Astrocyte of the hippocampus (primary cell): ENCODE measurements at places on chromosomes 6 and 20.

GRCh38 chr6:117506180-117506835 is 23.8 kb downstream of the DCBLD1 start:
- DNase-seq, result peak; percentile 58

- no peak for DNase-seq
Measured at GRCh38 chr6:20221421-20221820, 9.2 kb upstream of the MBOAT1 start.

DNA sequence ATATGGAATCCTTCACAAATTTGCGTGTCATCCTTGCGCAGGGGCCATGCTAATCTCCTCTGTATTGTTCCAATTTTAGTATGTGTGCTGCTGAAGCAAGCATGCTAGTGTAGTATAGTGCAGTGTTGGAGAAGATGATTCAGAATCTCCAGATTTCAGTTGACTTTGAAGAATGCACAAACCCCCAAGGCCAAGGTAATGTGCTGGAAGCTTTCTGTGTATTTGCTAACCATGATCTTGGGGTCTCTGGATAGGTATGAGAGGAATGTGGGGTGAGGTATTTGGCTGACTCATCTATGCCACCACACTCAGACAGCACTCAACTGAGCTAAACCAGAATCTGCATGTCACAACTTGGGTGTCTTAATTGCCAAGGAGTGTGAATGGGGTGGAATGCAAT is 42.6 kb upstream of the DEK start:
- DNase-seq, result peak; percentile 84

DNA sequence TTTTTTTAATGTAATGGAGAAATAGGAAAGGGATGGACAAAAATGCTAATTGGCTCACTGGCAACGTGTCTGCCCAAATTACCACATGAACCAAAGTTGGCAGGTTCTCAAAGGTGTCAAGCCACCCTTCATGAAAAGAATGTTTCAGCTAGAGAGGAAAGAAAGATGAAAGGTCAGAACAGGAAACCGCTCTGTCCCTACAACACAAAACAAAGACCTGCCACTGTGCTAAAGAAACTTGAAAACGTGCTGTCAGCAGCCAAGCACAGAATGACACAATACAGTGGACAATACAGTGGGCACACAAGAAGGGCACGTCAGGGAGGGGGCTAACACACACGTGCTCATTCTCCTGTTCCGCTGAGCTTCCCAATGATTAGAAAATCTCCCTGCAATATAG is 4.9 kb downstream of the PREP start:
- DNase-seq, result peak; percentile 55

DNA sequence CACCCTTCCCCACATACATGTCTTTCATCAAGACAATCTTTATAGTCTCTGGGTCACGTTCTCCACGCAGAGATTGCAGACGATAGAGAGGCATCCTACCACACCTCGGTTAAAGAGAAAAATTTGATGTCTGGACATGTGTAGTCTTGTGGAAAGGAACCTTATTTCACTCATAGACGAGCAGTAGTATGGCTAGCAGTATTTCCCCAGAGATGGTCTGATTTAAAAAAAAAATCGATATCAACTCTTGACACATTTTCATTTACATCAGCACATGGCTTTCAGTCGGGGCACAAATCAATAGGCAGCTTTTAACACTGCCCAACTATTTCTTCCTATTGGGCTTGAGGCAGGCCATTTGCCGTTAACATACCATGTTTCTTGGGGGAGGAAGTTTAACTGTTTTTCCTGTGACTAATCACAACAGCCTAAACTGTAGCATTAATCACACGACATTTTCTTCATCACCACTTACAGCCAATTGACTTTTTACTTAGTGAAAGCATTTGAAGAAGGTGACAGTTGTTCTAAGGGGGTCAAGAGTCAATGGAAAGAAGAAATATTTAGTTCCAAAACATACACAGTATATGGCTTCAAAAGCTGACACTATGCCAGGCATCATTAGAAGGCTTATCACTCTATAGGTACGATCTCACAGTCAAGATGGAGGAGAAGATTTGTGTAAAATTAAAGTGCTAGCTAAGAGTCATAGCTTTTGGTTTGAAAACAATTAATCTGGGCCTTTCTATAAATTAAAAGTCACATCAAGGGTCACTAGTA is 129.5 kb upstream of the HDAC2 start:
- DNase-seq, result peak; percentile 33

DNA sequence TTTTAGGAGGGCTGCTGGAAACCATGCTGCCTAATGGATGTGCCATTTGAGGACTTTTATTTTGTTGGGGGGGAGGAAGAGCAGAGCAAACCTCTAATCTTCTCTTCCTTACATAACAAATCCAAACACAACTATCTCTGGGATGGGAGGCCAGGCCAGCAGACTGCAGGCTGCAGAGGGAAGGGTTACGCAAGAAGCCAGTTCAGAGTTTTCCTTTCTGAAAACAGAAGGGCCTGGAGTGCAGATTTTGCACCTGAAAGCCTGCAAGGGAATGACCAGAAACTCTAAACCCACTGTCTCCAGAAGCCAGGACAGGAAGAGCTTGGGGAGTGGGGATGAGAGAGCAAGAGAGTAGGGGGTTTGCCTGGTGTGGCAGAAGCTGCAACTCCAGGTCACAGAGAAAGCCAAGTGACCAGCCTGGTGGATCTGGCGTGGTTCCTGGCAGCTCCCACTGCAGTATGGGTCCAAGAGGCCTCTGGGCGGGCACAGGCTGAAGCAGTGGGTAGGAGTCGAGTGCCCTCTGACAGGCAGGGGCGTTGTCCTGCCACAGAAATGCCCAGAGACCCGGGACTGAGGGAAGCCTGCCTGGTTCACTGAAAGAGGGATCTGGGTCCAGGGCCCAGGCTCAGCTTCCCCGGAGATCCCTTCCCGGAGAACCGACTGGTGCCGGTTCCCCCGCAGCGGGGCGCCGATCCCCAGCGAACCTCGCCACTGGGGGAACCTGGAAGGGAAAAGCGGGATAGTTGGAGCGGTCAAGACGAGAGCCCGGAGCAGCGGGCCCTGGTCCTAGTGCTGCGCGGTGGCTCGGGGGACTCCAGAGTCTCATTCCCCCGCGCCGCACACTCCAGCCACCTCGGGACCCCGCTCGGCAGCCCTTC is 6.7 kb downstream of the MAFB start:
- no peak for DNase-seq

DNA sequence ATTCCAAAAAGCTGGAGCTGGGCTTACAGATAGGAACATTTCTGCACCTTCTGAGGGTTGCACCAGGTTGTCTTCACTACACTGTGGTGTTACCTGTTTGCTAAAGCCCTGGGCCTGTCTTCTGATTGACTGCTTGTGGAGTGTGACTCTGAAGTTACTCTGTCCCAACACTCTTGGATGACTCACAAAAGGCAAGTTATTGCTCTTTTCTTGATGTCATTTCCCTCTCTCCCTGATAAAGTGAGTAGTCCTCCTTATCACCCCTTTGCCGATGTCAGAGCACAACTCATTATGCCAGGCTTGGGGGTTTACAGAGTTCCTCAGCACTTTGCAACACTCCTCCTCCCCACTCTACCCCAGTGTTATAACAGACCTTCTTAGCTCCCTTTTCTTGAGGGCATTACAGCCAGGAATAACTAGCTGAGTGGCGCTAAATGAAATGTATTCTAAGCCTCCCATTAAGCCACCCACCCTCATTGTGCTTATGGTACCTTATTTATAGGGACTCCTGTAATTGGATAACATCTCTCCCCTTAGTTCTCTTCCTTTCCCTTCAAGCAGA is 36.1 kb upstream of the NKX2-4 start:
- DNase-seq, result peak; percentile 17

DNA sequence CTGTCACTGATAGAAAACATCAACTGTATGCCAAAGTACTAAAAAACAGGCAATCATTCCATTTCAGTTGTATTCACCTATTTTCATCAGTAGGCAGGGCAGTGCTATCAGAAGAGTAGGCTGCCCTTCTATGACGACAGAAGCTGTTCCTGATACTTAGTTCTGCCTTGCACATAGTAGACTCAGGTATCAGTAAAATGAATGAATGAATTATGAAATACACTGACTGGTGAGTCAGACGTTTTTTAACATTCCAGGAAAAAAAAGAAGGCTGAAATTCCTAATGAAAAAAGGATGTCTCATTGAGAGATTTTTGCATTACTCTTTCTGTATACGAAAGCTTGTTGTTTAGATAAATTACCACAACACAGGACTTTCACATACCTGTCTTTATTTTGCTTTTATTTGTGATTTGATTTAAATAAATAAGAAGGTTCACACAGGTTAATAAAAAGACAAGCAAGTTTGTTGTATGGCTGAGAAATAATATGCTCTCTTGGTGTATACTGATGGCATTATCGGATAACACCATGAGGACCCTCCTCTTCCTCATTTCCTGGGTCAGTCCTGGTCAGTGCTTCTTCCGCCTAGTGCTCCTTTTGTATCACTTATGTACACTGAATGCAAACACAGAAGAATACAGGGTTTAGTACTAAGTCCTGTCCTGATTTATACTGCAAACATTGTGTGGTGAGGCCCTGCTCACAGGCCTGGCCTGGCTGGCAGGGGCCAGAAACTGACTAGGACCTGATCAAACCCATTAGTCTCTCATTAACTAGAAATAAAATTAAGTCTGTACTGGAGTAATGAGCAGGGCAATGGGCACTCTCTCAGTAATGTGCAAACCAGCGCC is 39.4 kb upstream of the SPDEF start:
- DNase-seq, result no peak

DNA sequence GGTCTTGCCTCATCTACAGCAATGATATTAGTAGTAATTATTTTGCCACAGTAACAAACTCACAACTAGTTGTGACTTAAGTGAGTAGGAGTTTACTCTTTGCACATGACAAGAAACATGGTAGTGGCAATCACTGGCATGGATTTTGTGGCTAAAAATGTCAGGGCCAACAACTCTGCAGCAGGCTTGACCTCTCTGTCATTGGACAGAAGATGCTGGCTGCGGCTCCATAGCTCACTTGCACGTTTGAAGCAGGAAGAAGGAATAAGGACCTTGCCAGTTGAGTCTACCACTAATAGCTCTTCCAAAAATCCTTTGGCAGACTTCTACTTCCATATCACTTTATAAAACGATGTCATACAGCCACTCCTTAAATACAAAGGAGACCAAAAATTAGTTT is 117.3 kb downstream of the ADGRG6 start:
- no peak for DNase-seq

GRCh38 chr20:44583157-44583556 is 778 bp downstream of the PKIG start:
- DNase-seq, result no peak

DNA sequence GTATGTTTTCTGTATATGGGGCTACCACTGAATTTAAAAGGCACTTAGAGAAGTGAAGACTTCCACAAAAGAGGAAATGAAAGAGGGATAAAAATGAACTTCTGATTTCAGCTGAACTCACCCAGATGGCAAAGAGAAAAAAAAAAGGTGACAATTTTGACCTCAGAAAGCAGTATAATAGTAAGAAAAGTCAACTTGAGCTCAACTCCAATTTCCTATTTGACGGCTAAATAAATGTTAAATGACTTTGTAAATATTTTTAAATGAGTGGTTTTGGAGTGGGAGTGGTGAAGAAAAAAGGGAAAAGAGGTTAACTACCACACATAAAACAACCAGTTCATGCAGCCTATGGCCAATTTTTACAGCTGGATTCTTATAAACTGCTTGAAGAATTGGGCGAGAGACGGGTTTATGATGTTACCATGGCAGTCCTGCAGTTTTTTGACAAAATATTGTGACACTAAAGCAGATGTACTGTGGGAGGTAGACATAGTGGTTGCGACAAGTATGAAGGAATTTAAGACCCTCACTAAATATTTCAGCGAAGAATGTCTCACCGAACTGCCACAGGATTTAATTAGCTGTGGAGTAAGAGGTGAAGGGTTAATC is 49.8 kb upstream of the ADTRP start:
- DNase-seq, result no peak

GRCh38 chr6:122770835-122771601 is 8.5 kb upstream of the FABP7 start:
- no peak for DNase-seq

DNA sequence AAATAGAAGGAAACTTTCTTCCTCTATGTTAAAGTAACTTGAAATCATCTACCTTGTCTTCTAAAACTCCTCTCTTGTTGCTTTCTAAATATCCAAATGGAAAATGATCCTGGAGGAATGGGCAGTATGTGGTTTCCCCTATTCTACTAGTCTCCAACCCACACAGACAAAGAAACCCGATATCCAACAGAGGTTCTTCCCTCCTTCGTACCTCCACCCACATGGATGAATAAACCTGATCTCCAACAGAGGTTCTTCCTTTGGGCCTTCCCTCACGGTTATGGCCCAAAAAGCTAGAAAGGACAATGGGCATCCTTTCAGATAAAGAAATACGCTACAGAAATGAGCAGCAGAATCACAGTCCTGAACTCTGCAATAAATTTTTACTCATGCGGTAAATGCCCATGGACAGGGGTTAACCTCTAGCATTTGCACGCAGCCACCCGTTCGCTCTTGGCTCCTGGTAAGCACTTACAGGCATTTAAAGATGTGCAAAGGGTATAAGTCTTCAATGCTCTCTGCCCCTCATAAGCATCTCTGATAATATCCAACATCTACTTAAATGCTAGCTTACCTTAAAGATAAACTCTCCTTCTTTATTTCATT is 130.9 kb downstream of the GMPR start:
- DNase-seq, result no peak

- no peak for DNase-seq
Measured at GRCh38 chr6:138215093-138215782, 3.1 kb downstream of the PBOV1 start.

DNA sequence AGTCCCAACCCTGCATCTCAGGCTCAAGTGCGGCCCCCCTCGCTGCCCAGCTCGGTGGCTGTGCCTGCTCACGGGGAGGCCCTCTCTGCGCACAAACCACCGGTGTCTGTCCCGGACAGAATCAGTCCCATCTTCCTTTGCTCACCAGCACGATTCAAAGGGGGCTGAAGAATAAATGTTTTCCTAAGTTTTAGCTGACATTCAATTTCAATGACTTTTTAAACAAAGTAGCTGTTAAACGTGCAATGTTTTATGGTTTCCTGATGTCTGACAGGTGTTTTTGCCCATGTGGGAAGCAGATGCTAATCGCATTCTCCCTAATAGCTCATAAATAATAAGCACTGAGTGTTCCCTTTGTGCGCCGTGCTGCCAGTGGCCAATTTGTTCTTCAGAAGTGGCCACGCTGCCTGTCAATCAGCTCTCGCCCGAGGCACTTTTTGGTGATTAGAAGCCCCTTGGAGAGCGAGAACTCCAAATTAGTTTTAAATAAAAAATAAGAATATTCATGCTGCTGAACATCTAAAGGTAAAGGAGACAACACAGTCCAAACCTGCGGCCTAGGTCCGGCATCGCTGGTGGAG is 26.3 kb downstream of the BHLHE23 start:
- DNase-seq, result no peak

- peak; percentile 20 for DNase-seq
Measured at GRCh38 chr20:41111578-41111951, 25.8 kb upstream of the PLCG1 start.

DNA sequence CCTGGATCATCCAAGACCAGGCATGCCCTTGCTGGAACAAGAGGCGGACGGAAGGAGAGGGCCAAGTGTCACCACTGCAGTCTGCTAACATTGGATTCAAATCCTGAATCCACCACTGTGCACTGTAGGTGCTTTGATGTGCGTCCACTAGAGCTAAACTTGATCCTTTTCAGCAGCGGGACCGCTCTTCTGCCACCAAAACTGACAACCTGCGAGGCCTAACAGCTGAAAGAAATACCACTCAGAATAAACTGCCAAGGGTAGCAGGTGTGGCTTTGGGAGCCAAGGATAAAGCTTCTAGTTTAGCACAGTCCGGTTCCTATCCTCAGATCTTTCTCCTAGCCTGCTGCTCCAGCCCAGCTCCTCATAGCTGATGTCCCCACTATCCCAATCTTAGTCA is 108.0 kb downstream of the ATXN1 start:
- DNase-seq, result no peak

- DNase-seq, result peak; percentile 71
Measured at GRCh38 chr6:87407561-87407900, 241 bp upstream of the CFAP206 start.
